Jurkat, Clone E6-1 (cell line): ENCODE measurements at places on chromosomes 12 and 14.

GRCh38 chr14:100972118-100972897, 68.8 kb upstream of the RTL1 start:
- no peak for DNase-seq

GRCh38 chr12:6372403-6373003, 2.9 kb downstream of the SCNN1A start:
- DNase-seq = peak; percentile 62

- DNase-seq = no peak
Observed at GRCh38 chr14:22535126-22535525, 53.9 kb downstream of the DAD1 start.

DNA sequence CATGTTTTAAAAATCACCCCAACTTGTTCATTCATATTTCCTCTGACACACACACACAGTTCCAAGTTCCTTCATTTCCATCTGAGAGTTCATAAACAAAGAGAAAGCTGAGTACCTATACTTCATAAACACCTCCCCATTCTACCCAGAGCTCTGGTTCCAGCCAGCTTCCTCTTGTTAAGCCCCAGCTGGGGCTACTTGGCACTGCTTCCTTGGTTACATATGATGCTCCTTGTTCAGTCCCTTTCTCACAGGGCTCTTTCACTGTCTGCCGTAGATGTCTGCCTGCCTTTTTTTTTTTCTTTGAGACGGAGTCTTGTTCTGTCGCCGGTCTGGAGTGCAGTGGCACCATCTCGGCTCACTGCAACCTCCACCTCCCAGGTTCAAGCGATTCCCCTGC, 77.5 kb downstream of the COX16 start:
- DNase-seq = no peak

DNA sequence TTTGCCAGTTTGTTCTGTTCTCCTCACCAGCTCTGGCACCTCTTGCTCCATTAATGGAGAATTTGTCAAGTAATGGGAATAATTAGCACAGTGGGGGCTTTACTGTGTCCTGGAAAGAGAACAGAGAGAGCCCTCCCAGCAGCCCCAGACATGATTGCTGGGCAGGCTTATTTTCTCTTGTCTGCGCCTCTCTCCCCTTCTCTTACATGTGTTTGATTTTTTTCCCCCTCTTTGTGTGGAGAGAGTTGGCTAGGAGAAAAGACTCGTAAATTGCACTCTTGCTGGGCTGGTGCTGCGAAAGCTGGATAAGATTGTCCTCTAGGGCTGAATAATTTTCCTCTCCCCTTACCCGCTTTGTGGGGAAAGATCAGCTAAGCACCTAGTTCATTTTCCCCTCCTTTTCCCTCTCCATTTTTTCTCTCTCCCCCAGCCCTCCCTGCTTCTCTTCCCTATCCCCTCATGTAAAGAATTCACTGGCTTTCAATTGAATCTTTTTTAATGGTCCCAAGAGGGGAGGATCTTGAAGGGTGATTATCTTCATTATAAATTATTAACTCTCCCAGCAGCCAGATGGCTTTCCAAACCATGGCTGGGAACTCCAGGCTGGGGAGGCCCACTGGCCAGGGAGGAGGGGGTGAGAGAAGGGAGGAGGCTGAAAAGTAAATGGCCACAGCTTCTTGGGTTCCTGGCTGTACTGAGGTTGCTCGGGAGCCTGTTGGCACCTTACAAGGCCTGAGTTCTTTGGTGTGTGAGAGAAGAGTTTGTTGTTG, 62.2 kb downstream of the NRXN3 start:
- no peak for DNase-seq

DNA sequence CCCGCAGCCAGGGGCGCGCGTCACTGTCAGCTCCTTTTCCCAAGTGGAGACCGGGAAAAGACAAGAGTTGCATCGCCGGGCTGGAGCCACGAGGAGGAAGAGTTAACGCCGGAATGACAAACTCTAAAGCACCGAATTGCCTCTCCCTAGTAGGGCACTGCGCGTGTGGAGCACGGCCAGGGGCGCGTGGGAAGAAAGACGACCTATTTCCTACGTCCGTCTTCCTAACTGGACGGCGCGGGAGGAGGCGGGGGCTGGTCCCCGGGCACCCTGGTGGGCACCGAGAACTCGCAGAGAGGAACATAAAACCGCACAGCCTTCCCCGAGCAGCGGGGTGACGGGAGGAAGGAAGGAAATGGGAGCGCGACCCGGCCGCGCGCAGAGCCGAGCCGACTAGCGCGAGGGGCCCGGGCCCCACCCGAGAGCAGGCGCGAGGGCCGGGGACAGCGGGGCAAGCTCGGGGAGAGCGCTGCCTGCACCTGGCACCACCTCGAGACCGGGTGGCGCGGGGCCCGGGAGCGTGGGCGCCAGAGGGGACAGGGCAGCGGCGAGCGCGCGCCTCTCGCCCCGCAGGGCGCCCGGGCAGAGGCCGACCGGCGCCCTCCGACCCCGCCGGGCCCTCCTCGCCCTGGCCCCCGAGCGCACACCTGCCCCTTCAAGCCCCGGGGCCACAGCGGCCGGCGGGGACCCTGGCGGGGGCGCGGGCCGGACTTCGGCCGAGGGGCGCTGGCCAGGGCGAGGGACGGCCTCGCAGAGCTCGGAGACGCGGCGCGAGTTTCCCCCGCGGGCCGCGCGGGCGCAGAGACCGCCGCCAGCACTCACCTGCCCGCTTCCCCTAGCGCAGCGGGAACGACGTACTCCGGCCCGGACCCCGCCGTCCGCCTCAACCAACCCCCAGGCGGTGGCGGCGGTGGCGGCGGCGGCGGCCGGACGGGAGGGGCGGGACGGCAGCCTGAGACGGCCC, at the start of gene SETD3:
Gene SETD3 (minus strand): TSS at position 954 of the 964 bp plus-strand sequence. CDS start 15,054 bp downstream, outside the sequence.
- no peak for DNase-seq

DNA sequence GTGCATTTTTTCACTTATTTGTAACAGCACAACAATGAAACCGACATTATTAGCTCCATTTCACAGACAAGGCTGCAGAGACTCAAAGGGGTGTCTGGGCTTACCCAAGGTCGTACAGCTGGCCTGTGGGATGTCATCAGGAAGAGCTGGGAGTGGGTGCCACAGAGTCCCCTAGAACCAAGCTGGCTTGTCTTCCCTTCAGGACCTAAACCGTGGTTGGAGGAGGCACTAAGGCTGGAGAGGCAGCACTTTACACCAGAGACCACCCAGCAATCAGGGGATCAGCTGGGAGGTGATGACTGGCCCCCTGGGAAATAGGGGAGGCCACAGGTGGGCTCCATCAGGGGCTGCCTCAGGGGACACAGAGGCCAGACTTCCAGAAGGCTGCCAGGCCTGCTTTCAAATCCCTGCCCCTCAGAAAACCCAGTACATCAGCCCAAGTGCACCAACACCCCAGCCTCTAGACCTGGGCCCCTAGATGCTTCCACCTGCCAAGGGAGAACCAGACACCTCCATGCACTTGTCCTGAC, 28.3 kb downstream of the DIO3 start:
- no peak for DNase-seq

GRCh38 chr12:94714378-94715114, 64.2 kb upstream of the TMCC3 start:
- DNase-seq = no peak

- no peak for DNase-seq
Observed at GRCh38 chr12:49428793-49429192, 61.5 kb downstream of the SPATS2 start.

DNA sequence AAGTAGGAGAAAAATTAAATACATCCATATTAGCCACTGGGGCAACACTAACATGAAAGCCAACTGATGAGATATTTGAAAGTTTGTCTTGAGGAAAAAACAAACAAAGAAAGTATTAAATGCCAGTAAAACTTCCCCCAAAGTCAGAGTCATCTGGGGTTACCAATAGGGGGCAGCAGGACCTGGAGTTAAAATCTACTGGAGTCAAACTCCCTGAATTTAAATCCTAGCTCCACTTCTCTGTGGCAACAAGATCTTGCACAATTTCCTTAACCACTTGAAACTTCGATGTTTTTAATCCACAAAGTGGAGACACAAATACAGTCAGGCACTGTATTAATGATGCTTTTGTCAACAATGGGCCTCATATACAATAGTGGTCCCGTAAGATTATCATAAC, 14.4 kb downstream of the PLEKHG7 start:
- DNase-seq = no peak

- peak; percentile 38 for DNase-seq
Observed at GRCh38 chr12:11958221-11959091, 112.3 kb upstream of the BCL2L14 start.

DNA sequence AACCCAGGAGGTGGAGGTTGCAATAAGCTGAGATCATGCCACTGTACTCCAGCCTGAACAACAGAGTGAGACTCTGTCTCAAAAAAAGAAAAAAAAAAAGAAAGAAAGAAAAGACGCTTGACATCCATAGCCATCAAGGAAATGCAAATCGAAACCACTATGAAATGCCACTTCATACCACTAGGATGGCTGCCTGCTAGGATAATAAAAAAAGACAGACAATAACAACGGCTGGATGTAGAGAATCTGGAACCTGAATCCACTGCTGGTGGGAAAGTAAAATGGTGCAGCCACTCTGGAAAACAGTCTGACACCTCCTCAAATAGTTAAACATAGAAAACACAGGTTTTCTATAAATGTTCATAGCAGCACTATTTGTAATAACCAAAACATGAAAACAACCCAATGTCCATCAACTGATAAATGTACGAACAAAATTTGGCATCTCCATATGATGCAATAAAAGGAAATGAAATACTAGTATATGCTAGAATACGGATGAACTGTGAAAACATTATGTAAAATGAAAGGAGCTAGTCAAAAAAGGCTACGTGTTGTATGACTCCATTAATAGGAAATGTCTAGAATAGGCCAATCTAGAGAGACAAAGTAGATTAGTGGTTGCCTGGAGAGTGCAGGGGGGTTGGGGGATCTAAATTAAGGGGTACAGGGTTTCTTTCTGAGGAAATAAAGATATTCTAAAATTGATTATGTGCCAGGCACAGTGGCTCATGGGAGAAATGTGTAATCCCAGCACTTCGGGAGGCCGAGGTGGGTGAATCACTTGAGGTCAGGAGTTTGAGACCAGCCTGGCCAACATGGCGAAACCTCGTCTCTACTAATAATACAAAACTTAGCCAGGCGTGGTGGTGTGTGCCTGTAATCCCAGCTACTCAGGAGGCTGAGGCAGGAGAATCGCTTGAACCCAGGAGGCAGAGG, 9.7 kb downstream of the WSB2 start:
- DNase-seq = no peak

DNA sequence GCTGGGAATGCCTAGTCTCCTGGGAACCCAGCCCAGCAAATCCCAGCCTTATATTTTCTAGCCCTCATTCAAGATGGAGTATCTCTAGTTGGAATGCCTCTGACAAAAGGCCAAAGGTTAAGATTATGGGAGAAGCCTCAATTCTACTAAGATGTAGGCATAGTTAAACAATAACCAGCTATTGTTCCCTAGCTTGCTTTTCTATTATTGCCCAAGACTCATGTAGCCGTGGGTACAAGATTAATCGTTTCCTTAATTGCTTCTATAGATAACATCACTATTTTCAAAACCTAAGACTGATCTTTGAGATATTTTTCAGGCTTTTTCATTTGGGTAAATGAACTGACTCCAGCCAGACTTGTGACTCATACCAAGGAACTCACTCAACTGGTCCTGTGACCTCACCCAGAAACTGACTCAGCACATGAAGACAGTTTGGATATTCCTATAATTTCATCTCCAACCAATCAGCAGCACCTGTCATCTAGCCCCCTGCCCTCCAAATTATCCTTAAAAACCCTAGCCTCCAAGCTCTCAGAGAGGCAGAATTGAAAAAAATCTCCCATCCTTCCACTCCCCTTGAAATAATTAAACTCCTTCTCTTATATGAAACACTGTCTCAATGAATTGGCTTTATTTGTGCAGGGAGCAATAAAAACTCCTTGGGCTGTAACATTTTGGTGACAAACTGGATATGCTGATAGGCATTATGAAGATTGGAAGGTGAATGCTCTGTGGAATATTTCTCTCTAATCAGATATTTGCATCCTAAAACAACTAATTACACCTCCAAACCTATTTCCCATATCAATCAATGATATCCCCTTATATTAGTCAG, 589.0 kb downstream of the C12orf50 start:
- no peak for DNase-seq

DNA sequence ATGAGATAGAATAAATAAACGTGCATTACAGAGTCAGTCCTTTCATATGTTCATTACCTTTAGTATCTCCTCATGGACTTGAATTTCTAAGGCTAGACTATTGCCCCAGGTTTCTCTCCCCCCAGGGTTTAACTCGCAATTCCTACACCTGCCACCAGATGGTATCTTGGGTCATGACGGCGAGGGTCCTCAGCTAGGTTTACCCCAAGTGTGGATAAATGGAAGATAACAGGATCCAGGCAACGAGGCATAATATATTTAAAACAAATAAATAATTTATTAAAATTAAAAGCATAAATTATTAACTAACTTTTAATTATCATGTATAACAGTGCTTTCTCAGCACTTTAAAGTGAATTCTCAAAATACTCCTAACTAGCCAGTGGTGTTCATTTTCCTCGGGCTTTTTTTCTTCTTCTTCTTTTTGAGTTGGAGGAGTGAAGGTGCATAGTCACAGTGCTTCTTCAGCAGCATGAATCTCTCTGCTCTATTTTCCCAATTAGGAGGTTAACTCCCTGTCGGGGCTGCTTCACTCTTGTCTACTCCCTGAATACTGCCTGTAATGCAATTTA, 243.5 kb upstream of the CAND1 start:
- DNase-seq = peak; percentile 18

GRCh38 chr14:102822311-102822863, 45.1 kb downstream of the TRAF3 start:
- no peak for DNase-seq

- no peak for DNase-seq
Observed at GRCh38 chr14:105865904-105866840, 339.8 kb downstream of the TMEM121 start.

- DNase-seq = no peak
Observed at GRCh38 chr12:91276509-91276908, 93.9 kb upstream of the DCN start.

DNA sequence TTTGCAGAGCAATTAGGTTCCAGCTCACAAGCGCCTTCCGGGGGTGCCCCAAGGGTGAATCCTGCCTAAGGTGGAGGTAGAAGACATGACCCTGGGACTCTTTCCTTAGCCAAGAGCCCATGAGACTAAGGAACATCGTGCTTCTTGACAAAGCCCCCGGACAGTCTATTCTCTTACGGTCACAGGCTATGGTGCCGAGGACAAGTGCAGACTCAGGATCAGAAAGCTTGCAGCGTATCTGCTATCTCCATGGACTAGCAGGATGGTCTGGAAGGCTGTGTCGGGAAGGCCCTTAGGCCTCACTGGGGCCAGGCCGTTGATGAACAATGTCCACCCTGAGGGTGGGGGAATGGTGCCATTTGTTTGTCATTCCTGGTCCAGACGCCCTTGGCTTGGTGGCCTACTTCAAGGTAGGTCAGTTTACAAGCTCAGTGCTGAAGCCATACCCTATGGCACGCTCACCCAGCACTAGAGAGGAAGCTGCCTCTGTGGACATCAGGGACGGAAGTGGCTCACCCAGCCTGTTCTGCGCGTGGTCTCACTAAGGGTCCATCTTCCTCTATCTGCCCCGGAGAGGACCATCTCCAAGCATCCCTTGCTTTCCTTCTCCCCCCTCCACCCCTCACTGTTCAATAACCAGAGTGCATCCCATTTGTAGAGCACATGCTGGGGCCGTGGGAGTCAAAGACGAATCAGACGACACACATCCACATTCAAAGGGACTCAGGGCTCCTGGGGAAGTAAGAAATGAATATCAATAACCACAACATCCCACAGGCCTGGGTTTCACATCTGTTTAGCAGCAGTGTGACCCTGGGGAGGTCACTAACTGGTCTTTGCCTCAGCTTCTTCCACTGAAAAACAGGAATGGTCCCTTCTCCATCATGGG, 45.0 kb upstream of the IQSEC3 start:
- no peak for DNase-seq

GRCh38 chr14:102479107-102479506, 30.5 kb downstream of the ANKRD9 start:
- DNase-seq = no peak

- DNase-seq = no peak
Observed at GRCh38 chr12:66755727-66756395, 77.0 kb upstream of the GRIP1 start.
